Smooth muscle cell of the coronary artery (primary cell): ENCODE measurements at places on chromosomes 16 and 17. TPM values are rescaled to one million over a fixed set of nuclear protein-coding genes. Genes with fewer than 3 reads are reported as not detected.

MT1E gene
- 147 and 148 TPM in 2 replicates for total RNA-seq

SOCS1 gene
- 0.70 and 1.1 TPM in 2 replicates for total RNA-seq

KCNJ12 gene
- under 0.01 and 24.8 TPM in 2 replicates for total RNA-seq

MEAK7 gene
- total RNA-seq = 10.6 and 11.6 TPM in 2 replicates

ASPHD1 gene
- total RNA-seq = 3.4 and 13.5 TPM in 2 replicates

SLC16A13 gene
- 0.12 and 0.23 TPM in 2 replicates for total RNA-seq

SLC35G6 gene
- not detected in 2 replicates for total RNA-seq

CCL8 gene
- 1.2 TPM in 1 of 2 replicates, not detected in the other for total RNA-seq

MYH8 gene
- not detected in 2 replicates for total RNA-seq

HBA2 gene
- 0.23 TPM in 1 of 2 replicates, not detected in the other for total RNA-seq

LMF1 gene
- total RNA-seq = 10.8 and 15.2 TPM in 2 replicates

KRTAP1-1 gene
- total RNA-seq = not detected in 2 replicates

TBC1D3I gene
- 0.08 TPM in 1 of 2 replicates, not detected in the other for total RNA-seq

MT1H gene
- not detected in 2 replicates for total RNA-seq

HOXB5 gene
- total RNA-seq = not detected in 2 replicates

KCNG4 gene
- total RNA-seq = not detected in 2 replicates

GPS2 gene
- total RNA-seq = 21.7 and 32.9 TPM in 2 replicates

KAT2A gene
- 5.6 and 11.1 TPM in 2 replicates for total RNA-seq

CPHXL2 gene
- total RNA-seq = not detected in 2 replicates

RAB11FIP3 gene
- 12.7 and 21.5 TPM in 2 replicates for total RNA-seq
